ENCODE measurements at places on chromosomes 2 and 18.

DNA sequence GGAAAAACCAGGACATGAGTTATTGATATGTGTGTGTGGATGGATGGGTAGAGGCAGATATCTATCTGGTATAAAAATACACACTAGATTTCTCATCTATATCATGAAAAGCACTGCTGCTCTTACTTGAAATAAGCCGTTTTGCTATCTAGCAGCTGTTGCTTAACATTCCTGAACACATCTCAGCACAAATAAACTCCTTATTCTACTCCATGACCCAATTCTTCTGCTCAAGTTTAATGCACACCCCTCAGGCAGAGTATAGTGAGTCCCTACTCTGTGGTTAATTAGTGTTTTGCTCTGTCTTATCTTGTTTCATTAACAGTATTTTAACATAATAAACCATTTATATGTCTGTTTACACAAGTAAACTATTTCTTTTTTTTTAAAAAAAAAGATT lies 134.2 kb downstream of the CBLN2 start:
- DNase-seq, result no peak

GRCh38 chr2:173291412-173291811 lies 63.3 kb upstream of the CDCA7 start:
- DNase-seq, result no peak

GRCh38 chr2:8214036-8214615 lies 467.7 kb upstream of the ID2 start:
- no peak for DNase-seq

GRCh38 chr2:75221862-75222261 lies 22.5 kb upstream of the TACR1 start:
- no peak for DNase-seq

GRCh38 chr2:238267341-238267710 lies 21.1 kb downstream of the PER2 start:
- no peak for DNase-seq

DNA sequence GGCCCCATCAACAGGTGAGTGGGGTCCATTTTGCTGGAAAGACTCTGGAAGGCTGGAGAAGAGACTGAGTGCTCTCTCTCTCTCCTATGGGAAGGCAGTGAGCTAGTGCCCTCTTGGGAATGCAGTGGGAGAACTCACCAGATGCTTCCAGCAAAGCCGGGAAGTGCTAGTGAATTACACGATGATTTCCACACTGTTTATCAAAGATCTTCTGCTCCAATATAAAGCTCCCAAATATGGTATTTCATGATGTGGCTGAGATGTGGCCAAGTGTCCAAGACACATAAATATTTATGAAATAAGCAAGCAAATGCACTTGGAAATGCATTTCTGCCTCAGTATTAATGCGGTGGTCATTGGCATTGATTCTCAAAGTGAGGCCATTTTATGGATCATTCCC lies 135.9 kb downstream of the VAPA start:
- no peak for DNase-seq

DNA sequence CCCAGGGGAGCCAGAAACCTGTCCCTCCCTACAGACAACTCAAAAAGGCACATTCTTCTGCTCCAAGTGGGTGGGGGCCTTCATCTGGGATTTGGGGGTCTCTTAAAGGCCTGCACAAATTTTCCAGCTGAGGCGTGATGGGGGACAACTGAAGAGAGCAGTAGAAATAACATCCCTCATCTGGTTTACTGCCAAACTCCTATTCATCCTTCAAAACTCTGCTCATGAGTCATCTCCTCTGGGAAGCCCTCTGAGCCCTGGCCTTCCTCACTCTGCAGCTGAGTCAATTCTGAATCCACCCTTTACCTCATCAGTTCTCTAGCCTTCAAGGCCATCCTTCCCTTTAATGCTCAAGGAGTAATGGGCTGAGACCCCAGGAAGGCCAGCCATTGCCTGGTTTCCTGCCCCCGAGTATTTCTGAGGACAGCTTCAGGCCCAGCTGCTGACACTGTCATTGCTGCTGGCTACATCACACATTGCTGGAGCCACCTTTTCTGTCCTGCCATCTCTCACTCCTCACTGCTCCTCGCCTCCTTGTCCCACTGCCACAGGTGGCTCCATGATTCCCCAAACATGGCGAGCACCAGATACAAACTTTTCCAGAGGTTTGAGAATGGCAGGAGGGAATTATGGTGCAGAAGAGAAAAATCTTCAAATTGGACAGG lies 32.2 kb upstream of the GLI2 start:
- no peak for DNase-seq

- DNase-seq, result no peak
These were observed 121.5 kb downstream of the GCA start for GRCh38 chr2:162465430-162465829.

DNA sequence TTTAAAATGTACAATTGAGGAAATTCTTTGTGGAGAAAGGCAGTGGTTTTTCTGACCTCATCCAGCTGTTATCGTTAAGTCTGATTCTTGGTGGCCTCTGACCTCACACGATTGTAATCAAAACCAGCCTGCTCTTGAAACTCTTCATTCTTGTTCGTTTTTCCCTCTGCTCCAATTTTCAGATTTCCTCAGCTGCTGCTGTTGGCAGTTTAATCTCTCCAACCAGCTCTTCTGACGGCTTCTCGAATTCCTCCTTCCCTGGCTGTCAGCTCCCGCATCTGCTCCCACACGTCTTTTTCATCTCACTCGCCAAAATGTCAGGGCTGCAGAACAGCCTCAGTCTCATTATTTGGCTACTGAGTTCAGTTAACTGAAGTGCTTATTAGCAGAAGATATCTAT lies 136.1 kb downstream of the DCDC2C start:
- DNase-seq, result no peak

DNA sequence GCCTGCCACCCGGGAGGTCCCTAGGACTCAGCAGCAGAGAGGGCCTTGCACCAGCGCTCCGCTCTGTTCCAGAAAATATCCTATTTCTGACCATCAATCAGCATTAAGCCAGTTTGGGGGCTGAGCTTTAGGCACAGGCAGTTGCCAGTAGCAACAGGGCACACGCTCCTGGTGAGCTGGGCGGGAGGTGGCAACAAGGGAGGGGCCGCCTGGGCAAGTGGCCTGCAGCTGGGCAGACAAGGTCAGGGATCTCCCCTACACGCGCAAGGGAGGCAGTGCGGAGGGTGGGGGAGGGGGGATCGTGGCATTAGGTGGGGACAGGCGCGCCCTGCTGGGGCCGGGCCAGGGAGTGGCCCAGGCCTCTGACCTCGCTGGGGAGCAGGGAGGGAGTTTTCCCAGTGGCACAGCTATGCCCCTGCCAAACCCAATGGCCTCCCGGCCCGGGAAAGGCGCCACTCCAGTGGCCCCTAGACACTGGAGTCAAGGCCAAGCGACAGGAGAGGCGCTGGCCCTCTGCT lies 302.8 kb downstream of the NCKAP5 start:
- no peak for DNase-seq

DNA sequence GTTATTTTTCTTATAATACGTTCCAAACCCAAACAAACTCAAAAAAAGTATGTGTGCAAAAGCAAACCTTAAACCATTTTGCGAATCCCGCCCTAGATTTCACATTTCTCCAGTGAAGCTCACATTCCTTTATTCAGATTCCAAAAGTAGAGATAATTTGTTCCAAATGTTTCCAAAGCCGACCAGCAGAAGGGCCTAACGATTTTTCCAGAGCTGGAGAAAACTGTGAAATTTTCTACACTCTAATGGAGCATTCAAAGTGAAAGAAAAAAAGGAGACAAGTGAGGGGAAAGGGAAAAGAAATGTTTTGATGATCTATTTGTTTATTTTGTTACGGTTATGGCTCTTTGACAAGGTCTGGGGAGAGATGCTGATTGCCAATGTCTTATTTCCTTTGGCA lies 286.5 kb upstream of the SLC14A2 start:
- no peak for DNase-seq

- DNase-seq, result no peak
These were observed 173.8 kb upstream of the BCL2L11 start for GRCh38 chr2:110946902-110947301.

GRCh38 chr2:148103946-148104345 lies 83.1 kb downstream of the MBD5 start:
- no peak for DNase-seq

DNA sequence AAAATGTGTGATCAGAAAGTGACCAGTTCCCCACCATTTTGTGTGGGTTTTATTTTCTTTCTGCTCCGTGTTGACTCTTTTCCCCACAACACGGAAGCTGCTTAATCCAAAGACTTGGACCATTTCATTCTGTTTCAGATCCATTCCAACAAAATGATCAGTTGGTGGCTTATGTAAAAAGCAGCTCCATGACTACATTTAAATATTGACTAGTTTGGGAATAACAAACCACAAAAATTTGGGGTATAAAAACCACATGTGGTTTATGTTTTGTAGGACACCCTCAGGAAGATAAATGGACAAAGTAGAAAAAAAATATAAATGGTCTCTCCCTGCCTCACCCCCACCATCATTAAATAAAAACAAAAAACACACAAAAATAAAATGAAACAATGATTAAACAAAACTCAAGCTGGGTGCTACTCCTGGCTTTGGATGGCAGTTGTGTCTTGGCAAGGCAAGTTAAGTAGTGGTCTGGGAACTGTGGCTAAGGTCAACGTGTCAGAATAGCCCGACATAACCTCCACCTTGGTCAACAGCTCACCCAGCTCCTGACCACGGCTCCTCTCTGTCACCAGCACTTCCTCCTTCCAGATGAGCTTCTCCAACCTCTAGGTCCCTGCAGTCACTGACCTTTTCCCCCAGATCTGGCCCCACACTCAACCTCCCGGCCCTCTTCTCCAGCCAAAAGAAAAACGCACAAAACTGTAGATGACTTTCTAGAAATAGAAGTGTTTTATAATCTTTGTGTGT lies 12.8 kb upstream of the WIPF1 start:
- DNase-seq, result no peak

DNA sequence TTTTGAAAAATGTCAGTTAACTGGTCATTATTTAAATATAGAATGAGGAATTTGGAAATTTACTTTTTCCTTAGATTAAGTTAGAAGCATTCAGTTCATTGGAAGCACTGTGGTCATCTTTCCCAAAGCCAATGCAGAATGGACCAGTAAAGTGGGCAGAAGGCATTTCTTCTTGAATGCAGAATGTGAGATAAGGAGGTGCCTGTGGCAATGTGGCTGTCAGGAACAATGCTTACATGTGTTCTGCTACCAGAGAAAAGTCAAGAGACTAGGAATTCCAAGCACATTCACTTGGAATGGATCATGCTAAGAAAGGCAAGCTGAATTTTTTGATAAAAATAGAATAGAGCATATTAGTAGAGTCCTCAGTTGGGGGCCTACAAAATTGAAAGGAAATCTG lies 295.0 kb upstream of the KCNH7 start:
- DNase-seq, result no peak

DNA sequence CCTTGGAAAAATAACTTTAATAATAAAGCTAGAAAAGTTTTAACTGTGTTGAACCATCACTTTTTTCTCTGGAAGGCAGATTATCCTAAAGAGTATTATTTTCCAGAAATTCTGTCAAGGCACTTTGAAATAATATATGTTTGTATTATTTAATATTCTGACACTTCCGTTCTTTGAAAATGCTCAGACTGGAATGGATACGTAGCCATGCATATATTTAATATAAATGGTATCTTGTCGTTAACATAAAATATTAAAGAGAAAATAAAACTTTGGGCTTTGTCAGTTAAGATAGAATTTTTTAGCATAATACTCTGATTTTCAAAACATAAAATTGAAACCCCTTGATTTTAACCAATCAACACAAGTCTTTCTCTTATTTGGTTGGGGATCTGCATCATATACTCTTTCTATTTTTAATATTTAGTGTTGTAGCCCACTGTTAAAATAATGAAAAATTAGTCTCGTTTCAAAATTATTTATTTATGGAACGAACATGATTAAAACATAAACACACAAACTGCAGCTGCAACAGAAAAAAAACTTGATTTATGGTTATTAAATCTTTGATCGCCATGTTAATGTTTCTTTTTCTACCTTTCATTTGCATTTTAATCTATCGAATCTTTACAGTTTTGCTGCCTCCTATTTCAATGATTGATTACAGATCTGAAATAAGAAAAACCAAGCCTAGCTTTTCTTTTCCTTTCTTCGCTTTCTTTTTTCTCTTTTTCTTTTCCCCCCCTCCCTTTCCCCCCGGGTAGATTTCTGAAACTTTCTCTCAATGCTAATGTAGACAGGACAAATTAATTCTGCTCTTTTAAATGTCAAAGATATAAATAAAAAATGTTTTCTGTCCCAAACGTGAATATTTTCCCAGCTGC lies 145.5 kb downstream of the MEIS1 start:
- DNase-seq, result no peak

DNA sequence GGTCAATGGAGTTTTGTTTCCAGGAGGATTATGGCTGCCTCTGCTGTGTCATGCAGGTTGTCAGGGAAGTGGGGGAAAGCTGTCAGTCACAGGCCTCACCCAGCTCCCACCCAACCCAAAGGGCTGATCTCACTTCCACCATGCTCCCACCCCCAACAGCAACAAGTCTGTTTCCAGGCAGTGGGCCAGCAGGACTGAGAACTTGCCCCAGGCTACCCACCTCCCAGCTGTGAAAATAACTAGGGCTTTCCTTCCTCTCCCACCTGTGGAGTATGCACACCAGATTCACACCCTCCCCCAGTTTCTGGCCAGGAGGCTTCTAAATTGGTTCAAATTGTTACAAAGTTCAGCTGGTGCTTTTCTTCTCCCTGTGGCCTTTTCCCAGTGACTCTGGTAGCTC lies 95.6 kb upstream of the ACVR1 start:
- DNase-seq, result no peak

GRCh38 chr2:95258271-95258670 lies 16.0 kb upstream of the PROM2 start:
- no peak for DNase-seq

DNA sequence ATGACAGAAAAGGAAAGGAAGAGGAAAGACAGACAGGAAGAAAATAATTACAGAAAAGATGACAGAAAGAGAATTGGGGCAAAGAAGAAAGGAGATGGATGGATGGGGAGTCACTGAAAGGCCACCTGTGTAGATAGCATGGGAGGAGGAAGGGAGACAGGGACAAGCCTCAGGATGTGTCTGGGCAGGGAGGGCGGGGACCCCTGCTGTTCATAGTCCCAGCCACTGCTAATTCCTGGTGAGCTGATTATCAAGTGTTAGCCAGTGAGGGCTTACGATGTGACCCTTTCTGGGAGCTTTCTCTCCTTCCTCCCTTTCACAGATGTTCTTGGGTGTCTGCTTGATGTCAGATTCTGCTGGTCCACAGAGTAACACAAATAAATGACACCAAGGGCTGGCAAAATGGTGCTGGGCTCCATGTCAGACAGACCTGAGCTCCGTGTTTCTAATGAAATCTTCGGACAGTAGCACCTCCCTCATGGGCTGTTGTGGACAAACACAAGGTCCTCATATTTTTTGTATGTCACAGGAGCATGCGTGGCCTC lies 13.6 kb downstream of the FHOD3 start:
- DNase-seq, result no peak

DNA sequence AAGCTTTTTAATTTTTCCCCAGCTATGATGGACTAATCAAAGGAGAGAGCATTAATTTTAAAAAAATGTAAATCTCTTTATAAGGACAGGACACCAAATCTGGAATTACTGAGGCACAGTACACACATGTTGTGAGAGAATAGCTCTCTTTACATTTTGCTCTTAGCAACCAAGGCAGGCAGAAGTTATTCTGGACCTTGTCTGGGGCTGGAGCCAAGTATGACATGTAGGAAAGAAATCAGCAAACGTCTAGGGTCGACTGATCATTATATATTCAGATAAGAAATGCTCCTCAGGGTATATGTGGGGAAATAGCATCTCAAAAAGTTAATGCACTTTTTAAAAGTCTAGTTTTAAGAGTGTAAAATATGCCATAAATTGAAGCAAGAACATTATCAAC lies 1330.0 kb upstream of the CELF4 start:
- DNase-seq, result no peak

All from activated naive CD8-positive, alpha-beta T cell treated with anti-CD3 and anti-CD28 coated beads, Interleukin-2, amount 50 U/mL, for 24 hours (primary cell).